Activated naive CD8-positive, alpha-beta T cell treated with anti-CD3 and anti-CD28 coated beads, Interleukin-2, amount 50 U/mL, for 24 hours (primary cell): ENCODE measurements at places on chromosomes 5 and 9.

- no peak for DNase-seq
These were observed 48.6 kb upstream of the ZSWIM6 start for GRCh38 chr5:61283471-61283870.

DNA sequence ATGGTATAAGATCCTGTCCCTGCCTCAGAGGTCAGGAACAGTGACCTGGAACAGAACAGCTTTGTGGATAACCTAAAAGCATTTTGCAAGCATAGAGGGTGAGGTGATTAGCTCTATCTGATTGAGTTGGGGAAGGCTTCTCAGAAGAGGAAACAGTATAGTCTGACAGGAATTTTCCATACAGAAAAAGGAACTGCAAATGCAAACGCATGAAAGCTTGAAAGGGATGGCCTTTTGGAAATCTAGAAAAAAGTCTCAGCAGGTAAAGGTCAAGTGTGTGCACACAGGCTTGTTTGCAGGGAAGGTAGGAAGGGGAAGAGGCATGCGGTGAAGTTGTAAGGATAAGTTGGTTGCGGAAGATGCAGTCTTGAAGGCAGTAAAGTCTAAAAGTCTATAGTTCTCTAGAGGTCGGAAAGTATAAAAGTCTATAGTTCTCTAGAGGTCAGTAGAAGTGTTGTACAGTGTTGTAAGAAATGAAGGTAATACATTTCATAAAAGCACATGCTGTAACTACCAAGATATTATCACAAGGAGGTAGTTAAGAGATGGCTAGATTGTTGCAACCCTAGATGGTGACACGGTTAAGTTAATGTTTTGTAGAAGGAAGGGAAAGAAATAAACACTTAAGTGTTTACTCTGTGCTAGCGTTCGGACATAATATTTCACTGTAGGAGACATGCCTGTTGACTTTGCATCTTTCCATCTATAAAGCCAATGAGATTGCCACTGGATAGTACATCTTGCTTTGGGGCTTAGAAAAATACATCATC is 16.7 kb upstream of the HSPB3 start:
- DNase-seq = no peak

- peak; percentile 51 for DNase-seq
These were observed 2.0 kb upstream of the PCDH12 start for GRCh38 chr5:141960018-141960417.

DNA sequence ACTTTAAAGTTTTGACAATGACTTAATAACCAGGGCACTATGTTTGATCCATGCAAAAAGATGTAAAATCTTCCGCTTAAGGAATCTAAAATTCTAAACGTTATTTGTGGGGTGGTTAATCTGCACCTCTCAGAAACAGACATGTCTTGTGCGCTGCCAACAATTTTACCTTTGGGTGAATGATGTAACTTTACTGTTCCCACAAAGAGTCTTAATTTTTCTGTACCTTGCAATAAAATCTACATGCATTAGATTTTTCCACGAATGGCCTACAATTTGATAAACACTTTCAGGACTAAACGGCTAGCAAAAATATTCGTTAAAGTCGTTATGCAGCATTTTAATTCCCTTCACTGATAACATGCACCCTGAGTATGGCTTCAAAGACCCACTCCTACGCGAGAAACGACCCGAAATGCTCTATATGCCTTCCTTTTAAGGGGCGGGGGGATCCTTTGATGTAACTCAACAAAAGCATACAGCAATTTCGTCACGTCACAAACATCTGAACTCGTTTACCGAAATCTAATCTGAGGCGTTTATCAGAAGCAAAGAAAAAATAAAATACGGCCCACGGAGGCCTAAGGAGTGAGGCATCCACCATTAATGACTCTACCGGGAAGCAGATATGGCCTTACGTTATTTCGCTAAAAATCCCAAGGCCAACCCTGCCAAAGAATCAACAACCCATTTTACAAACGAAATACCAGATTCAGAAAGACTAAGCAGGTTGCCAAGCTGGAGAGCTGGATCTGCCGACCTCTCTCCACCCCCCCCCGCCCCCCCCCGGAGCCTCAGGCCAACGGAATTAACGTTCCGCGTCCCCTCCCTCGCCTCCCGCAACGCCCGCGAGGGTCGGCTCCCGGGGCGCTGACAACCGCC is 621 bp downstream of the AK6 start:
- peak; percentile 19 for DNase-seq

GRCh38 chr5:119478781-119479180 is 26.5 kb downstream of the HSD17B4 start:
- DNase-seq = no peak

GRCh38 chr9:79962836-79963235 is 391.1 kb downstream of the TLE4 start:
- no peak for DNase-seq

GRCh38 chr5:91025449-91025848 is 357.7 kb downstream of the ARRDC3 start:
- DNase-seq = no peak

DNA sequence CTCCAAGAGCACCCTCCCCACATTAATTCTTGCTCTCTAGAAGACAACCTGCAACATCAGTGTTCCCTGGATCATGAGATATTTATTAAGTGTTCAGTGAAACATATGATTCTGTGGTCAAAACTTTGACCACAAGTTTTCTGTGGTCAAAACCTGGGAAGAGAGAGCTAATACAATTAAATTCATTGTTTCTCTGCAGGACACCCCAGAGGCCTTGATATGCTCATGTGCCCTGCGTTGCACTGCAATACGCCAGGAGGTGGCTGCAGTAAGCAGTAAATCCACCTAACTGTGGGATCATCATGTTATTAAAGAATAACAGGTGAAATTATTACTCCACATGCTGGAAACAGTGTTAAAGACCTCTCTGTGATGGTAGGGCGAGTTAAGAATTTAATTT is 109.3 kb upstream of the SPDL1 start:
- DNase-seq = no peak

DNA sequence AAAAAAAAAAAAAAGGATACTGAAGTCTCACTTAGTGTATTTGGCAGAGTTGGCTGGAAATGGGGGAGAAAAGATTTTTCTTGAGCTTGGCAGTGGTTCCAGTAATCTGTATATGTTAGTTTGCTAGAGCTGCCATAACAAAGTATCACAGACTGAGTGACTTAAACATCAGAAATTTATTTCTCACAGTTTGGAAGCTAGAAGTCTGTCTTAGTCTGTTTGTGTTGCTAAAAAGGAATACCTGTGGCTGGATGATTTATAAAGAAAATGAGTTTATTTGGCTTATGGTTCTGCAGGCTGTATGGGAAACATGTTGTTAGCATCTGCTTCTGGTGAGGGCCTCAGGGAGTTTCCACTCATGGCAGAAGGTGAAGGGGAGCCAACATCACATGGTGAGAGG is 89.6 kb upstream of the CEP78 start:
- no peak for DNase-seq

DNA sequence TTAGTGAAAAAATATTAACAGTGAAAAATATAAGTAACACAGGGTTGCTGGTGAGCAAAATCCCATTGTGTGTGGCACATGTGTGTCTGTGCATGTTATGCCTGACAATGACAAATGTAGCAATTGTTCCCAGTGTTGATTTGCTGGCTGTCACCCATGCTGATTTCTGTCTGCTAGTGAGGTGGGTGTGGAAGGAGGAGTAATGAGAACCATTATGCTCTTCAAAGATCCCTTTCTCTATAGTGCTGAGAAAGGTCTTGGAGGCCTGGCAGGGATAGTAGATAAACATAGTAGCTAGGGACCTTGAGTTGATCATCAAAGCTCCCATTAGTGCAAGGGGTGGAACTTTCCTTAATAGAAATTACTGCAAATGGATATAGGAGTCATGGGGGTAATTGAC is 152.5 kb upstream of the CLINT1 start:
- DNase-seq = no peak

DNA sequence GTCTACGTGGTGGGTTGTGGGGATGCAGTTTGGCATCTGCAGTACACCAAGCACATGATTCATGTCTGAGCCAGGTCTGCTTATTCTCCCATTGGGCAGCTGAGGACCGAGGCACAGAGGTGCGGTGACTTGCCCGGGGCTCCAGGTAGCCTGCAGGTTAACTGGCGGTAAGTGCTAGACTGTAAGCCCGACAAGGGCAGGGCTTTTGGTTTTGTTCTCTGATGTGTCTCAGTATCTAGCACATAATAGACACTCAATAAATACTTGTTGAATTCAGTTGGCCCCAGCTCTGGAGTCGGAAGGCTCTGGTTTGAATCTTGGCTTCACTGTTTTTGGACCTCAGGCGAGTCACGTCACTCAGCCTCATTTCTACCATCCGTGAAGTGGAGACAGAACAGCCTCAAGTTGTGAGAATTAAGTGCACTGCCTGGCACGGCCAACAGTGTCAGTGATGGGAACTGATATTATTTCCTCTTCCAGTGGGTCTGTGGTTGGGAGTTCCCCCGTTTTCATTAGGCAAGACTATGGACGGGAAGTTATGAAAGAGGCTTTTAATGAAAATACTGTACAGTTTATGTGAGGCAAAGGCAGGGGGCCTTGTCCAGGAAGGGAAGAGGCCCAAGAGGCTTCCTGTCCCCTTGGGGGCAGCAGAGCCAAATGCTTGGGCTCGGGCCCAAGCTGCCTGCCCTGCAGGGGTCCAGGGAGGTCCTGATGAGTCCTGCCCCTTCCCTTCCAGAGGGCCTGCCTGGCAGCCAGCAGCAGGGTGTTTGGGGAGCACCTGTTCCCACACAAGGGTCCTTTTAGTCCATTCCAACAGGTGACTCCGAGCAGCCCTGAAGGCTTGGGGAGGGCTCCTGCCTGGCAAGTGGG is 3.3 kb downstream of the PRELID1 start:
- DNase-seq = no peak

GRCh38 chr9:6639622-6640021 is 5.9 kb downstream of the GLDC start:
- no peak for DNase-seq

DNA sequence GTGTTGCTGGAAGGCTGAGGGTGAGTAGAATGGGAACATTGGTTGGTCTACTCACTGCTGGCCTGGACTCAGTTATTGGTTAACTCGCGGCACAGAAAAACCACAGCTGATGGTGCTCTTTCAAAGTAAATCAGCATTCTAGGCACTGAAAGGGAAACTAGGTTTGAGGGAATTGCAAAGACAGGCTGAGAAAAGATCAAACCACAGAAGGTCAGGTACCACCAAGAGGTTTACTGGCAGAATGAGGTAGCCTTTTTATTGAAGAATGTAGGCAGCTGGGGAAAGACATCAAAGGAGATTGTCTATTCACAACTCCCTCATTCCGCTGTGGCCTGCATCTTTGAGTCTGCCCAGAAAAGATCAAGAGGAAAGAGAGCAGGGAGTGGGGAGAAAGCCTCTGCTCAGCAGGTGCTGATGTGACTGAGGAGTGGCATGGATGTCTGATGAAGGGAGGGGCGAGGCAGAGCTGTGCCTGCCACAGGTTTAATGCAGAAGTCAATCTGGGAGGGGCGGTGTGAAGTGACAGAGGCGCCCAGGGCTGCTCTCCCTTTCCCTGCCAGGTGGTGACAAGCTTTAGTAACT is 255.5 kb downstream of the MAN2A1 start:
- DNase-seq = peak; percentile 13

DNA sequence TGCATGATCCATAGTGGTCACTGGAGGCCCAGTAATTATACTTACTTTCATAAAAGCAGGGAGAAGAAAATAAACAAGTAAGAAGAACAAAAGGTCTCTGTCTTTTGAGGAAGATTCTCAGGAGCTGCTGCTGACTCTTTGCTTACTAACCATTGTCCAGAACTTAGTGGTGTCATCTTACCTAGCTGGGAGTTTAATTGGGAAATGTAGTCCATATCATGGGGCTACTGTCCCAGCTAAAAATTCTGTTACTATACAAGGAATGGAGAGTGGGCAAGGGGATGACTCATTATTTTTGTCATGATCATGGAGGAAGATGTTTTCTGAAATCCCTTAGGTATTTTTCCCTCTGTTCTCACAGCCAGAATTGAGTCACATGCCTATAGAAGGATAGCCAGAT is 639.3 kb downstream of the MTRR start:
- no peak for DNase-seq

- DNase-seq = no peak
These were observed 23.4 kb upstream of the SLC6A19 start for GRCh38 chr5:1177826-1178528.

- no peak for DNase-seq
These were observed 83.3 kb downstream of the SUSD1 start for GRCh38 chr9:112091810-112092209.

DNA sequence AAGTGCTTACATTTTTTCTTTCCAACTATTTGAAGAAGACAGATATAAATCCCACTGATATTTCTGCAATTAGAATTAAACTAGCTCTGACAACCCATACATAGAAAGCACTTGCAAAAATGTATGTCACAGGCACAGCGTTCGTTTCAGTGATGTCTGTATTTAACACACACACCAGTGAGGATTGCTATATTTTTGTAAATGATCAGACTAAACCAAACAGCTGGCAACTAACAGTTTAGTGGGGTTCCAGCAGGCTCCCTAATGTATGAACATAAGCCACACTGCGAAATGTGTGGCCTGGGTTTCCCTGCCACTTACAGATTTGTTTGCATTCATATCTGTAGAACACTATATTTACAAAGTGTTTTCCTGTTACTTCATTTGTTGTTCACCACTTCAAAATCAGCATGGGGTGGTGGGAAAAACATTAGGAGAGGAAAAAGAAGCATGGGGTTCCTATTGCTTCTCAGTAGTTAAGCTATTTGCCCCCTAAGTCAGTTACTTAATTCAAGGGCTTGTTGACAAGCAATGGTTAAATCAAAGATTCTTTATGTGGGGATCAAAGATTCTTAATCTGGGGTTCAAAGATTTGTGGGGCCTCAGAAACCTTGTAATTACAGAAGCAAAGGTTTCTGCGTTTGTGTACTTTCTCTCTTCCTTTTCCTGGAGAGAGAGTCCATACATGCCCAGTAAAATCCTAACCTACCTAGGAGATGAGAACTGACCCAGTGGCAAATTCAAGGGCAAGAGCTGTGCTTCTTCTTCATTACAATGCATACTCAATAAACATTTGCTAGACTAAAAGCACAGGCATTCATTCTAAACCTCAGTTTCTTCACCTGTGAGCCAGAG is 27.1 kb downstream of the ZNF608 start:
- no peak for DNase-seq

DNA sequence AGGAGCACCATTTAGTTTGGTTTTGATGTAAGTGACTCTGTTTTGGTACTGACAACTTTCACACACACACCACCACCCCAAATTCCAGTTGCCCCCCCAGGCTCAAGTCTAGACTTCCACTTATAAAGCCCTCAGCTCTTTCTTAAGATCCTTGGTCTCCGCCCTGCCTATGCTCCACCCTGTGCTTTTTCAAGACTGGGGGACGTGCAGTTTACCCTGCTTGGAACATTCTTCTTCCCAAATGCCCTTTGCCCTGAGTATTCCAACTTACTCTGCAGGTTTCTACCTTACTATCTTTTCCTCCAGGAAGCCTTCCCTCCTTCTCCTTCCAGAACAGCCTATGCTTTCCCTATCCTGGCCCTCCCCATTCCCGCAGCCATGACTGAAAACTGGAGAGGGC is 1.5 kb upstream of the TRIM14 start:
- no peak for DNase-seq

GRCh38 chr9:17723656-17724055 is 144.8 kb downstream of the SH3GL2 start:
- DNase-seq = no peak

DNA sequence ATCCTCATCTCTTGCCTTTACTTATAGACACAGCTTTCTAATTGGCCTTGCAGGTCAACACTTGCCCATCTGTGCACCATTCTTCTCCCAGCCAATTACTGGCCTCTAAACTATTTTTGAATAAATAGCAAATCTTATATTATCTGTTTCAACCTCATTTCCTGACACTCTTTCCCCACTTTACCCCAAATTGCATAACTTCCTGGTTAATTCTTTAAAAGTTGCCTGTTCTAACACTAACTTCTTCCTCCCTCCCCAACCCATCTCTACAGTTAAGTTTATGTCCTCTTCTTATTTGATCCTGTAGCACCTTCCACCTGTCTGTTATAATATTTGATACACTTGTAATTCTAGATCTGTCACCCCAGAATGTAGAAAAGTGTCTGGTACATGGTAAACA is 372.1 kb downstream of the PDE4D start:
- DNase-seq = no peak
